ENCODE measurements at places on chromosomes 11 and 22.

DNA sequence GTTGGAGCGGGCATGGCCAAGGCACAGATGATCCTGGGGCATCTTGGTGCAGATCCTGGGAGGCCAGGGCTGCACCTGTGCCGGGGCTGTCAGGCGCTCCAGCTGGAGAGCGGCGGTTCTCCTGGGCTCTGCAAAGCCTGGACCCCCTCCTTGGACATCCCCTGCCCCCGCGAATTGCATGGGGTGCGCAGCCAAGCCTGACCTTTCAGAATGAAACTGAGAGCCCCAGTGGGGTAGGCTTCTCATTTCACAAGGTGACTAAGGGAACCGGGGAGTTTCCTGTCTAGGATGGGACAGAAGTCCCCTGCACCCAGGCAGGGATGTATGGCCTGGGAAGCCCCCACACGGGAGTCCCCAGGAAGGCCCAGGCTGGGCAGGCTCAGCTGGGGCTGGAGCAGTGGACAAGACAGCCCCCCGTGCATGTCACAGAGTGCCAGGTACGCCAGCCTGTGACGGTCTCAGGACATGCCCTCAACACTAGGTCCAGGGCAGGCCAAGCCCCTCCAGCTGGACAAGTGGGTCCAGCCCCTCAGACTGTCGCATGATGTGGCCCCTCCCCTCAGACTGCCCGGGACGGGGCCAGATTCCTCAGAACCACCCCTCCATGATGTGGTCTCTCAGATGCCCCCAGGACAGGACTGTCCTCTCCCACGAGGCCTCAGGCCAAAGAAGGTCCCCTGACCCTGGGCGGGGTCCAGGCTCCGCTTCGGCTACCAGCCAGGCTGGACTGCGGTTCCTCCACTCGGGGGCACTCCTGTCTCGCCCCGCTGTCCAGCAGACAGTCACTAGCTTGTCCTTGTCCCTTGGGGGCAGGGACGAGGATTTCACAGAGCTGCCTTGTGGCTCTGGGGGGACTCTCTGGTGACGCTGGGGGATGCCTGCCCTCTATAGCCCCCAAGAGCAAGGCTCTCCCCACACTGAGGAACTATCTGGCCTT is 2.3 kb downstream of the LSP1 start:
- no peaks in the 10 kb centered on the region for H3K36me3 ChIP-seq
- H3K27ac ChIP-seq, result no peak overlapping the region
- H3K27me3 ChIP-seq, result no peaks in the 10 kb centered on the region
- DNase-seq, result no peak
- H3K4me3 ChIP-seq, result no peak overlapping the region
- H3K4me1 ChIP-seq, result peaks cover 12% of the 10 kb centered on the region

DNA sequence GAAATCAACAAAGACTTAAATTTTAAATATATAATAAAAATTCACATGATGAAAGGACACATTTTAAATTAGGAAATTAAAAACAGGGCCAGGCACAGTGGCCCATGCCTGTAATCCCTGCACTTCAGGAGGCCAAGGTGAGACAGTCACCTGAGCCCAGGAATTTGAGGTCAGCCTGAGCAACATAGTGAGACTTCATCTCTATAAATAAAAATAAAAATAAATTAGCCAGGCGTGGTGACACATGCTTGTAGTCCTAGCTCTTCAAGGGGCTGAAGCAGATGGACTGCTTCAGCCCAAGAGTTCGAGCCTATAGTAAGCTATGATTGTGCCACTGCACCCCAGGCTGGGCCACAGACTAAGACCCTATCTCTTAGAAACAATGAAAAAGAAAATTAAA is 29.3 kb downstream of the RRAS2 start:
- no peak for DNase-seq
- H3K27me3 ChIP-seq, result no peaks in the 10 kb centered on the region
- no peaks in the 10 kb centered on the region for H3K36me3 ChIP-seq
- no peak overlapping the region for H3K4me3 ChIP-seq
- no peak overlapping the region for H3K27ac ChIP-seq

DNA sequence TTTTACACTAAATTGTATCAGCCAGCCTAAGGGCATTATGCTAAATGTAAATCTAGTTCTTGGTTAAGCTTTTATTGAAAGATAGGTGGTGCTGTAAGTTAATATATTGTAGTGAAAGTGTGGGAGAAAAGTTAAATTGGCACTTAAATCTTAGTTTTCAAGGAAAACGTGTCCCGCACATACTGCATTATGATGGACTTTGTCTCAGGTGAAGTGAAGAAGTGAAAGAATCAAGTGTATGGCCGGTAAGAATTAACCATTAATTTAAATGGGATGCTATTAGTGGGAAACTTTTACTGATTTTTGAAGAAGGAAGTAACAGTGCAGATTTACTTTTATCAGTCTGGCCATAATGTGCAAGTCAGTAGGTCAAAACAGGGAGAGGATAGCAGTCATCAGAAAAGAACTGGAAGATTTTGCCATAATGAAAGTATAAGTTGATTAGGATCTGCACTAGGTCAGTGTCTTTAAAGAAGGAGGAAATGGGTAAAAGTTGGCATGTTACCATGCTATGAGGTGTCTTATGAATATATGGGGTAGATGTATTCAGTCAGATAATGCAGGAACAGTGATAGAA is 81.6 kb downstream of the PDHX start:
- DNase-seq, result no peak
- H3K27ac ChIP-seq, result no peak overlapping the region
- H3K36me3 ChIP-seq, result peaks cover 14% of the 10 kb centered on the region
- H3K4me1 ChIP-seq, result no peaks in the 10 kb centered on the region

- H3K4me1 ChIP-seq, result peaks cover 49% of the 10 kb centered on the region
- peak overlapping the region; percentile 99 for H3K27ac ChIP-seq
- H3K36me3 ChIP-seq, result peaks cover 7% of the 10 kb centered on the region
Observed at GRCh38 chr11:64745189-64745520, 1.2 kb upstream of the RASGRP2 start.

DNA sequence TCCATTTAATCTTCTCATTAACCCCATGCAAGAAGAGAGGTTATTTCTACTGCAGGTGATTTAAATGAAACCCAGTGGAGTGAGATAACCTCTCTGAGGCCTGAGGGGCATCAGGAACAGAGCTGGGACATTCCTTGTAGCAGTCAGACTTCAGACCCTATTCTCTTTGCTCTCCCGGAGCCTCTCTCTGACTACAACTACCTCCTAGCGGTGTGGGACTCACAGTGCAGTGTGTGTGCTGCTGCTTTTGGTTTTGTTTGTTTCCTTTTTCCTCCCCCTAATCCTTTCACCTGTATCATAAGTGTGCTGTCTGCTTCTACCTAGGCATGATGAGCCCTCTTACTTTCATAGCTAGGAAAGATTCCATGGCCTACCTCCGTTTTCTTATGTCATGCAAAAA is 769.6 kb downstream of the NTM start:
- H3K36me3 ChIP-seq, result no peaks in the 10 kb centered on the region
- no peak overlapping the region for H3K4me3 ChIP-seq
- no peaks in the 10 kb centered on the region for H3K4me1 ChIP-seq
- DNase-seq, result no peak
- no peak overlapping the region for H3K27ac ChIP-seq

GRCh38 chr11:118115048-118115447 is 28.3 kb upstream of the SMIM35 start:
- no peak for DNase-seq
- no peaks in the 10 kb centered on the region for H3K36me3 ChIP-seq
- peaks cover 22% of the 10 kb centered on the region for H3K4me1 ChIP-seq
- H3K27me3 ChIP-seq, result no peaks in the 10 kb centered on the region

DNA sequence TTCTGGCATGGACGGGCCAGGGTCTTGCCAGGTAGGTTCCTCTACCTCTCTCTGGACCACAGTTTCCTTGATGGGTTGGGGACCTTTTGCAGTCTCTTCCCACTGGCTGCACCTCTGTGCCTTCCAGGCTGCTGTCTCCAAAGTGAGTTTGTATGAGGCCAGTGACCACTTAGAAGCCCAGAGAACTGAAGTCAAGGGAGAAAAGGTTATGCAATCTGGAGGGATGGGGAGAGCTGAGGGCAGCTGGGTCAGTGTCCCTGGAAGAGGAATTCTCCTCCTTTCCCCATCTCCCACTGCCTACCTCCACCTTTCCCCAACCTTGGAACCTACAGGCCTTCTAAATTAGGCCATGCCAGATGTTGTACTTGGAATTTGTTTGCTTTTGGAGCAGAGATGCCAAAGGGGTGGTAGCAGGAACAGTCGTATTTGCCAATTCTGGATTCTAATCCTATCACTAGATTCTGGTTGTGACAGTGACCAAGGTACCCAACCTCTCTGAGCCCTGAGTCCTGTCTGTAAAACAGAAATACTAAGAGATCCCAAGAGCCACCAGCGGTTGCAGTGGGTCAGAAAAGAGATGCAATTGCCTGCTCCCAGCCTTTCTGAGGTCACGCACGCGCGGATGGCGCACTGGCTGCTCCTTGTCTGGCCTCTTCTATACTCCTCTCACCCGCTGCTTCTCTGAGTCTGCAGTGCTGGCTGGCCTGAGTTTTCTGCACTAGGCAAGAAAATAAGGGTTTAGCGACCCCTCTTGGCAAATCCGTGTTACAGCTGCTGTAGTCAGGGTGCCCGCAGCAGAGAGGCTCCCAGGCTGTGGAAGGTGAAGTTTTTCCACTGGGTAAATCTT is 10.7 kb upstream of the ACCSL start:
- no peaks in the 10 kb centered on the region for H3K27me3 ChIP-seq
- no peaks in the 10 kb centered on the region for H3K36me3 ChIP-seq
- DNase-seq, result peak; percentile 81
- H3K4me1 ChIP-seq, result peaks cover 24% of the 10 kb centered on the region

GRCh38 chr11:75845324-75845723 is 30.3 kb downstream of the UVRAG start:
- H3K4me1 ChIP-seq, result peaks cover 25% of the 10 kb centered on the region
- no peak overlapping the region for H3K27ac ChIP-seq
- H3K27me3 ChIP-seq, result no peaks in the 10 kb centered on the region
- H3K36me3 ChIP-seq, result no peaks in the 10 kb centered on the region
- DNase-seq, result no peak

DNA sequence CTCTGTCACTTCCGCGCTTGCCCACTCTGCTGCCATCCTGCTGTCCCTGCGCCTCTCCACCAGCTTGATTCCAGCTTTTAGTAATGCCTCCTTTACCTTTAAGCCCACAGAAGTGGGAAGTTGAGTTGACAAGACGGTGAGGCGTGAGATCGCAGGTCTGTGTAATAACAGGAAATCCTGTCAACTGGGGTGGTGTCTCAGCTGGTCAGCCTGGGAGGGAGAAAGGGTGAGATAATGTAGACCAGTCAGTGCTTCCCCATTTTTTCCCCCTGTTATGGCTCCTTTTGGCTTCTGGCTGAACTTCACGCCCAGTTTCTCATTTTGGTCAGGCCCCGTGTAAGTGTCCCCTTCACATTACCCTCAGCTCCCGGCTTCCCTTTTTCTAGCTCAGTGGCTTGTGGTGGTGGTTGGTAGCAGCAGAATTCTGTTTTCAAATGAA is 98.9 kb downstream of the TRAF6 start:
- DNase-seq, result no peak
- H3K4me3 ChIP-seq, result no peak overlapping the region
- peak overlapping the region; percentile 19 for H3K27ac ChIP-seq
- peaks cover 35% of the 10 kb centered on the region for H3K4me1 ChIP-seq
- no peaks in the 10 kb centered on the region for H3K27me3 ChIP-seq

- no peak overlapping the region for H3K4me3 ChIP-seq
- no peaks in the 10 kb centered on the region for H3K36me3 ChIP-seq
- no peak for DNase-seq
- H3K27ac ChIP-seq, result no peak overlapping the region
- H3K27me3 ChIP-seq, result no peaks in the 10 kb centered on the region
Observed at GRCh38 chr22:39353346-39353745, 3.6 kb downstream of the SYNGR1 start.

DNA sequence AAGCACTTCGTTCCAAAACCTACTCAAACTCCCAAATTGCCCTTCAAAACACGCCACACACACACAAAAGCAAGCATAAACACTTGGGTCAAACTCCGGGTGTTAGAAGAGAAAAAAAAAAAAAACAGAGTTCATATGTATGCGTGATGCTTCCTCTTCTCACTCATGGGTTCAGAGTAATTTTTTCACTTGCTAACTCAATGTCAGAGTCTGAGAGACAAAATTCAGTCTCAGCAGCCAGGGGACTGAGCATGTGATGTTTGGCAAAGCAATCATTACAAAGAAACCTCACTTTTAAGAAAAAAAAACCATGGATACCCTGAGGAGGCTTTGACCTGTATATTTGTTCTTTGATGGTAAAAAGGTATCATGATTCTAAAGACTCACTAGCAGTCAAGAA is 461.7 kb downstream of the NTM start:
- no peak overlapping the region for H3K4me3 ChIP-seq
- H3K36me3 ChIP-seq, result no peaks in the 10 kb centered on the region
- no peak overlapping the region for H3K27ac ChIP-seq
- peaks cover 29% of the 10 kb centered on the region for H3K27me3 ChIP-seq

DNA sequence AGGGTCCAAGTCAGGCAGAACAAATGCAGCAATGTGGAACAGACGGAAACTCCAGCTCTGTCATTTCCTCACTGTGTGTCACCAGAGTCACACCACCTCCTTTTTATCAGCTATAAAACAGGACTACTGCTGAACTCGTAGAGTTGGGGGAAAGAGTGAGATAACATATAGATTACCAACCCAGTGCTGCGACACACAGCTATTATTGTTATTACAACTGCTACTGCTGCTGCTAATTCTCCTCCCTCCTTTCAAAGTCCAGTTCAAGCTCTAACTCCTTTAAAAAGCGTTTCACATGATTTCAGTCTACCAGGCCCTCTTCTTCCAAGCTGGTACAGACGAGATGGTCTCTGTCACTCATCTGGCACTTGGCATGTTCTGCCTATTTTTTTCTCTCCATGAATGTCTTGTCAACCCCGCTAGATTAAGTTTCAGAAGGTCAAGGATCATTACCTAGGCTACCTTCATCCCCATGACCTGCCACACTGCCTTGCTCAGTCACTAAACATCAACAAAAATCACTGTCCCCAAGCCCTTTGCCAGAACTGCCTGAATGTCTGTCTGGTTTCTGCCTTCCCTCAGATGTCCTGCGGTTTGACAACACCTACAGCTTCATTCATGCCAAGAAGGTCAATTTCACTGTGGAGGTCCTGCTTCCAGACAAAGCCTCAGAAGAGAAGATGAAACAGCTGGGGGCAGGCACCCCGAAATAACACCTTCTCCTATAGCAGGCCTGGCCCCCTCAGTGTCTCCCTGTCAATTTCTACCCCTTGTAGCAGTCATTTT is 3.7 kb upstream of the MTFP1 start:
- peak overlapping the region; percentile 99 for H3K27ac ChIP-seq
- H3K4me1 ChIP-seq, result peaks cover 50% of the 10 kb centered on the region
- no peaks in the 10 kb centered on the region for H3K27me3 ChIP-seq
- DNase-seq, result no peak

DNA sequence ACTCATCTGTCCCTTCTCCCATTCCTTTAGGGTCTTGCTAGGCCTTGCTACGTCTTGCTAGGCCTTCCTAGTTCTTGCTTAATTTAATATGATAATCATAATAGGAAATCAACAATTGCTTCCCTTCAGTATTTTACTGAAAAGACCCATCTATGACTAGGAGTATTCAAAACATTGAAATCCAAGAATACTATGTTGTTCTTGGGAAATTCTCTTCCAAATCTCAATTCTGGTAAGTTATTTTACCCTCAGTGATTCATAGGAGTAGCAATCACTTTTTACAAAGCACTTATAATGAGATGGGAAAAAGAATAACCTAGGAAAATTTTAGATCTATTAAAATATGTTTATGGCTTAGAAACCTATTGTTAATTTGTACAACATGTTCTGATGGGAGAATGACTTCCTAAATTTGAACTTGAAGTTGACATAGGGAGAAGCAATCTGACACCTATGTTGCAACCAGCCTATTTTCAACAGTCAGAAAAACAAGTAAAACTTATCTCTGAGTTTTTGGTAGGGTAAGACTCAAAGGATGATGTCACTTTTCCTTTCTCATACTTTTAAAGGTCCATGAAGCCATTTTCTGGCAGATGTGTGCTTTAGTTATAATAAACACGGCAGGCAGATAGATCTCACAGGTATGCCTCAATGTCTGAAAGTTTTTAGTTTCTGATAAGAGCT is 29.5 kb upstream of the HIPK3 start:
- H3K4me1 ChIP-seq, result peaks cover 15% of the 10 kb centered on the region
- H3K27ac ChIP-seq, result peak overlapping the region; percentile 51
- H3K4me3 ChIP-seq, result no peak overlapping the region
- no peaks in the 10 kb centered on the region for H3K27me3 ChIP-seq
- H3K36me3 ChIP-seq, result no peaks in the 10 kb centered on the region
- DNase-seq, result no peak

All from left ventricle myocardium inferior (tissue), 1 donor.